Breast epithelium (tissue), 4 donors: ENCODE measurements at places on chromosomes 1 and 21. TPM values are rescaled to one million over a fixed set of nuclear protein-coding genes. Genes with fewer than 3 reads are reported as not detected.

DNA sequence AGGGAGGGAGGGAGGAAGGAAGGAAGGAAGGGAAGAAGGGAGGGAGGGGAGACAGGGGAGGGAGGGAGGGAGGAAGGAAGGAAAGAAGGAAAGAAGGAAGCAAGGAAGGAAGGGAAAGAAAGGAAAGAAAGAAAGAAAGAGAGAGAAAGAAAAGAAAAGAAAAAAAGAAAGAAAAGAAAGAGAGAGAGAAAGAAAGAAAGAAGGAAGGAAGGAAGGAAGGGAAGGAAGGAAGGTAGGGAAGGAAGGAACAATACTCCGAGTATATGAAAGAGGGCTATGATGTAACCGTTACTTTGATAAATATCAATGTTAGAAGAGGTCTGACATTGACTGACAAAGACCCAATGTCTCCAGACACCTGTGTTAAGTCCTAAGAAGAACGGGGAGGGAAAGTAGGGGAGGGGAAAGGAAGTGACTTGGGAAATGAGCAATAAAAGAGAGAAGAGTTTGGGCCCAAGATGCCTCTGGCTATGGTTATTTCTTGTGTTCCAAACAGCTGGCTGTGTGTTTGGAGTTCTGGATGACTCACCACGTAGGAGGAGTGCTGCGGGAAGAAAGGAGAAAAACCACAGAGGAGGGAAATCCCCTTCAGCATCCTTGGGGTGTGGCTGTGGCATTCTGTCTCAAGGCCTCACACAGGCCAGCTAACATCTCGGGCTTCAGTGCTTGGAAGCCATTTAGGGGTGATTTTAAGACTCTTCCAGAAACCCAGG lies 37.0 kb upstream of the RXRG start:
- no peak for DNase-seq
- H3K27ac ChIP-seq = no peak overlapping the region
- no peaks in the 10 kb centered on the region for H3K36me3 ChIP-seq
- H3K4me1 ChIP-seq = no peaks in the 10 kb centered on the region

DNA sequence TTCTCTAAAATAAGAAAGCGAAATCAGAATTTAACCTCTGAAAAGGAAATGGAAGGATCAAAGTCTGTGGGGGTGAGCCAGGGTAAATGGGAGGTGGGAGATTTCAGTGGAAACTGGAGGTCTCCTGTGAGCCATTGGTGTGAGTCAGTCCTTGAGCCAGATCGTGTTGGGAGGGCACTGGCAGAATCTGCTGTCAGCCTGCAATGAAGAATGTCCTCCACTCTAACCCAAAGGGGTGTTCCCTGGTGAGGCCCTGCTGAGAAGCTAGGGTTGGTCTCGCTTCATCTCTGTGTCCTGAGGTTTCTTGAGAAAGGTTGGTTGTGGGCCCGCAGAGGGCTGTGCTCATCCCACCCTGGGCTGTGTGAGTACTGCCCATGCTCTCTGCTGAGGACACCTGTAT lies 2.4 kb downstream of the QSOX1 start:
- no peak overlapping the region for H3K4me3 ChIP-seq
- H3K36me3 ChIP-seq = no peaks in the 10 kb centered on the region
- no peaks in the 10 kb centered on the region for H3K27me3 ChIP-seq
- DNase-seq = no peak
- H3K27ac ChIP-seq = peak overlapping the region; percentile 56
- H3K4me1 ChIP-seq = no peaks in the 10 kb centered on the region

GRCh38 chr1:161954050-161954449 lies 69.6 kb downstream of the OLFML2B start:
- no peak overlapping the region for H3K4me3 ChIP-seq
- H3K27me3 ChIP-seq = no peaks in the 10 kb centered on the region
- H3K27ac ChIP-seq = no peak overlapping the region
- H3K36me3 ChIP-seq = no peaks in the 10 kb centered on the region
- no peaks in the 10 kb centered on the region for H3K4me1 ChIP-seq

SYTL1 gene
- 0.96 TPM for total RNA-seq

GRCh38 chr1:229365569-229365968 lies 22.7 kb upstream of the CCSAP start:
- DNase-seq = no peak
- H3K4me1 ChIP-seq = no peaks in the 10 kb centered on the region
- peaks cover 5% of the 10 kb centered on the region for H3K27me3 ChIP-seq
- no peak overlapping the region for H3K4me3 ChIP-seq
- H3K27ac ChIP-seq = no peak overlapping the region

SYT2 gene
- 0.15 TPM for total RNA-seq

DNA sequence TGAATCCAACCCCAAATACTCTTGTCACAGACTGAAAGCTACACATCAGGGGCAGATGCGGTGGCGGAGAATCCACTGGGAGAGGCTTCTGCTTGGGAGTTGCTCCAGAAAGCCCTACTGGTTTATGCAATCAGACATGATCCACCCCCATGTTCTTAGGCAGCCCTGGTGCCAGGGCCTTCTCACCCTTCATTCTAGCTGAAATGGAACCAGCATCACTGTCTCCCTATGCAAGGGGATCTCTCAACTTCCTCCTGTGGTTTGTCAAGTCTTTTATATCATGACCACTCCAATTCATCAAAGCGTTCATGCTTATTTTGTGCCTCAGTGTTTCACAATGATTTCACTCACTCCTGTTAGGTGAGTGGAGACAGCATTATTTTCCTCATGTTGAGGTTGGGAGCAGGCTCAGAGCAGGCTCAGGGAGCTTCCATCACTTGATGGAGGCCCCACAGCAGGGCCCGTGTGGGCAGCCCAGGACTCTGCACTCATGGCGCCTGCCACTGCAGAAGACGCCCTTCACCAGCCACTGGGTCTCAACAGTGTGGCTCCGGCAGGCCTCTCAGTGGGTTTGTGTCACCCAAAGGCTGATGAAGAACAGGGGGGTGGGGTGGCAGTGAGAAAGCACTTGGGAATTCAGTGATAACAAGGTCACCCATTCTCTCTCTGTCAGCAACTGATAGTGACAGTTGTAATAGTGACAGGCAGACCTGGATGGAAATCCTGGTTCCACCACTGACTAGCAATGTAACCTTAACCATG lies 67.1 kb downstream of the CD58 start:
- no peaks in the 10 kb centered on the region for H3K4me1 ChIP-seq
- H3K36me3 ChIP-seq = no peaks in the 10 kb centered on the region
- no peaks in the 10 kb centered on the region for H3K27me3 ChIP-seq
- H3K27ac ChIP-seq = peak overlapping the region; percentile 55
- DNase-seq = no peak

CA6 gene
- not detected for total RNA-seq

FCGR3B gene
- total RNA-seq = 0.32 TPM

- no peak for DNase-seq
- no peak overlapping the region for H3K27ac ChIP-seq
- H3K4me1 ChIP-seq = no peaks in the 10 kb centered on the region
- H3K27me3 ChIP-seq = no peaks in the 10 kb centered on the region
Measured at GRCh38 chr1:29227511-29227910, 3.2 kb downstream of the MECR start.

S100A7A gene
- not detected for total RNA-seq

DNA sequence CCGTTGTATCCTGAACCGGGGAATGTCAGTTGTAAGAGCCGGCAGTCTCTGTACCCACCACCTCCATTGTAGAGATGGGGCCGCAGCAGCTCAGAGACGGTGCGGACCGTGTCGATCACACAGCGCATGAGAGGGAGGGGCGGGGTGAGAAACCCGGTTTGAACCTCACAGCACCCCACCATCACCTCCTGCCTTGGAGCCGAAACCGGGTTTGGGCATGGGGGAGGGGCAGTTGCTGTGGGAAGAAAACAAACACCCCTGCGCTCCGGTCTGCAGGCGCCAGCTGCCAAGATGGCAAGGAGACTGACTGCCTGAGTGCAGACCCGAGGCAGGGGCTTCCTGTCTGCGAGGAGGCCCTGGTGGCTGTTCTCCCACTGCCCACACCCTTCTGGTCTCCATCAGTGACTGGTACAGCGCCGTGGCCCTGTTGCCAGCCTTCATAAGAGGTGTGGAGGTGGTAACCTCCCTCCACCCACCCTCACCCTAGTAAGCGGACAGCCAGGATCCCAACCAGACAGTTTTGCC lies 69.2 kb upstream of the SSBP3 start:
- H3K27ac ChIP-seq = no peak overlapping the region
- H3K4me3 ChIP-seq = no peak overlapping the region
- H3K27me3 ChIP-seq = no peaks in the 10 kb centered on the region
- peaks cover 3% of the 10 kb centered on the region for H3K4me1 ChIP-seq
- DNase-seq = no peak

DNA sequence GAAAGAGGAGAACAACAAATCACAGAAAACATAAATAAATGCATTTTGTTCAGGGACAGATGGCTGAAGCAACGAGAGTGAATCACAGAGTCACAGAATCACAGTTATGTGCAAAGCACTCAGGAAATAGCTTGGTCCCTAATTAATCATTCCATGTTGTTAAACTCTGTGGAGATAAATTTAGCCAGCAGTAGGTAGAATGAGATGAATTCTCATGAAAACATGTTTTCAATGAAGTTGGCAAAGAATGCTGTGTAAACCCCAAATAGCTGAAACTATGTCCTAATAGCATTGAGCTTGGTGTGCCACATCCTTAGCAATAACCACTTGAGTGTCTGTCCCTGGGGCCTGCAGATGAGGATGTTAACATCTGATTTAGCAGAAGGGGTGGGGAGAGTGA lies 20.4 kb downstream of the LEPR start:
- no peak overlapping the region for H3K27ac ChIP-seq
- no peaks in the 10 kb centered on the region for H3K36me3 ChIP-seq
- no peak overlapping the region for H3K4me3 ChIP-seq
- no peaks in the 10 kb centered on the region for H3K27me3 ChIP-seq
- no peak for DNase-seq
- no peaks in the 10 kb centered on the region for H3K4me1 ChIP-seq

PPIAL4G gene
- total RNA-seq = 0.15 TPM

GRCh38 chr21:34904526-34905217 lies 144.4 kb downstream of the RUNX1 start:
- no peaks in the 10 kb centered on the region for H3K36me3 ChIP-seq
- no peaks in the 10 kb centered on the region for H3K27me3 ChIP-seq
- H3K4me1 ChIP-seq = no peaks in the 10 kb centered on the region
- DNase-seq = no peak
- H3K4me3 ChIP-seq = no peak overlapping the region
- no peak overlapping the region for H3K27ac ChIP-seq

LIN28A gene
- total RNA-seq = not detected

- DNase-seq = no peak
- H3K27me3 ChIP-seq = no peaks in the 10 kb centered on the region
- H3K36me3 ChIP-seq = no peaks in the 10 kb centered on the region
Measured at GRCh38 chr1:245677461-245678240, 522.9 kb downstream of the KIF26B start.

- peaks cover 26% of the 10 kb centered on the region for H3K4me1 ChIP-seq
- H3K4me3 ChIP-seq = peak overlapping the region; percentile 69
- H3K36me3 ChIP-seq = no peaks in the 10 kb centered on the region
- peak; percentile 72 for DNase-seq
- H3K27me3 ChIP-seq = no peaks in the 10 kb centered on the region
- peak overlapping the region; percentile 97 for H3K27ac ChIP-seq
Measured at GRCh38 chr1:161198194-161198896, 509 bp downstream of the ADAMTS4 start.

DNA sequence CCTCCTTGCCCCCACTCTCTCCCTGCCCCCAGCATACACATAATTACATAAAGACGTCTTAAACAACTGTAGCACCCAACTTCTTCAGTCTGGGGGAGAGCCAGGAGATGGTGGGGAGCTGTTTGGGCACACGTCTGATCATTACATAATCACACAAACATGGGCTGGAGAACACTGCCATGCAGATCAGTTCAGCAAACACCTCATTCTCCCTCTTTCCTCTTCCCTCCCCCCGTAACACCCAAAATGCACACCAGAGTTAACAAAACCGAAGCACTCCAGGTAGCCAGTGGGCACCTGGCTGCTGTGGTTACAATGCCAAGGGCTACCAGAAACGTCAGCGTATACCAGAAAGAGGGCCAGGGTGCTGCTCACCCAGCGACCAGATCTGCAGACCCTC lies 1.6 kb downstream of the HIVEP3 start:
- no peaks in the 10 kb centered on the region for H3K36me3 ChIP-seq
- H3K27me3 ChIP-seq = no peaks in the 10 kb centered on the region
- H3K27ac ChIP-seq = peak overlapping the region; percentile 34
- H3K4me1 ChIP-seq = peaks cover 12% of the 10 kb centered on the region
- no peak for DNase-seq
- peak overlapping the region; percentile 66 for H3K4me3 ChIP-seq

DNA sequence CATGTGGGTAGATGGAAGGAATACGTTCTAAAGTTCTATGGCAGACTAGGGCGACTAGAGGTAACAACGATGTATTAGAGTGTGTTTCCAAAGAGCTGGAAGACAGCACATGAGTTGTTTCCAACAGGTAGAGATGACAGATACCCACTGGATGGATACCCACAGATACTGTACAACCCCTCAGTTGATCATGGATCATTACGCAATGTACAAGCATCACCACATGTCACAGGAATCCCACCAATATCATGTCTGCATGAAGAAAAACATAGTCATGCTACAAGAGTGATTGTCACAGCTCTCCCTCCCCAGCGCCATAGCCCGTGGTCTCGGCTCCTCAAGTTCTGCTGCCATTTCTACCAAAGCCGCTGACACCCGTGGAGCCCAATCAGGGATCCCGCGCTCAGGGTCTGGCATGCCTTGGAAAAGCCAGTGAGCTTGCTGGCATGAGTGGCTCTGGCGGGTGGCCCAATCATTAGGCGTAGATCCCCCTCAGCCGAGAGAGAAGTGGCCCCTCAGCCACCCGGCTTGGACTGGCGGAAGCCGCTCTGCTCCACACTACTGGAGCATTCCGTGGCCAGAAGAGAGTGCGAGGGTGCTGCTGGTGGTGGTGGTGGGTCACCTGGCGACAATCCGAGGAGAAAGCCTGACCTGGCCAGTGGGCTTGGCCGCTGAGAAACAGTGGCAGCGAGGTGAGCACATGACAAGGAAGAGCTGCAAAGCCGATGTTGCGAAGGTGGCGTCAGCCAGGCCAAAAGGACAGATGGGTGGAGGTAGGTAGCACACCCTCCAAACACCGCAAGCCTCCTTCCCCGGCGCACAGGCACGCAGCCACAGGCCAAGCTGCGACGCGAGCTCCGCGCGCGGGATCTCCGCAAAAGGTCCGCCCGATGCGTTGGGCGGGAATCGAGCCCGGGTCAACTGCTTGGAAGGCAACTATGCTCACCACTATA lies 65.7 kb upstream of the FCGR2A start:
- H3K27ac ChIP-seq = no peak overlapping the region
- no peaks in the 10 kb centered on the region for H3K4me1 ChIP-seq
- H3K27me3 ChIP-seq = peaks cover 26% of the 10 kb centered on the region
- H3K4me3 ChIP-seq = peak overlapping the region; percentile 22
